Stimulated activated CD8-positive, alpha-beta memory T cell treated with anti-CD3 and anti-CD28 coated beads, Interleukin-2, amount 100 ng/mL, for 1 hour (primary cell): ENCODE measurements at places on chromosomes 7 and 10.

GRCh38 chr7:50552139-50552538 is 13.1 kb downstream of the DDC start:
- no peak for DNase-seq

DNA sequence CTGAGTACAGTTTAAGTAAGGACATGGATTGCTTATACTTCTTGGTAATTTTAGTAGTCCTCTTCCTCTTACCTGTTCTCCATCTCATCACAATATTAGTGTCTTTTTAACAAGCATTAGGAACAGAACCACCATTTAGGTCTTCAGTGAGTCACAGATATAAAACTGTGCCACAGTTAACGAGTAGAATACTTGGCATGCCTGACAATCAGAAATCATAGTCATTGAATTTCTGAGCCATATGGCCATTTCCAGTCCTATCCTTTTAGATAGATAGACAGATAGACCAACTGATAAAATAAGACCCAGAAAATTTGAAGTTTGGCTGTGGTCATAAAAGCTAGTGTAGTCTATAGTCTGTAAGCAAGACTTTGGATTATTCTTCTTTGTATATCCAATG is 71.1 kb downstream of the GBF1 start:
- DNase-seq = no peak

- DNase-seq = no peak
These were observed 67.2 kb upstream of the AUTS2 start for GRCh38 chr7:69531050-69531449.

GRCh38 chr7:4641091-4641666 is 40.9 kb upstream of the FOXK1 start:
- no peak for DNase-seq

DNA sequence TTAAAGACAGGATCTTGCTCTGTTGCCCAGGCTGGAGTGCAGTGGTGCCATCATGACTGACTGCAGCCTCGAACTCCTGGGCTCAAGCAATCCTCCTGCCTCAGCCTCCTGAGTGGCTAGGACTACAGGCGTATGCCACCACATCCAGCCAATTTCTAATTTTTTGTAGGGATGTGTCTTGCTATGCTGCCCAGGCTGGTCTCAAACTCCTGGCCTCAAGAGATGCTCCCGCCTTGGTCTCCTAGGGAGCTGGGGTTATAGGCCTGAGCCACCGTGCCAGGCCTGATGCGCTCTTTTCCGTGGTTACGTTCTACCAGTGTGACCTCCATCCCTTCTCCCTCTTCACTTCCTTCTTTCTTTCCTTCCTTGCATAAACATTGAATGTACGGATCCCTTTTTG is 34.2 kb upstream of the IL15RA start:
- no peak for DNase-seq

DNA sequence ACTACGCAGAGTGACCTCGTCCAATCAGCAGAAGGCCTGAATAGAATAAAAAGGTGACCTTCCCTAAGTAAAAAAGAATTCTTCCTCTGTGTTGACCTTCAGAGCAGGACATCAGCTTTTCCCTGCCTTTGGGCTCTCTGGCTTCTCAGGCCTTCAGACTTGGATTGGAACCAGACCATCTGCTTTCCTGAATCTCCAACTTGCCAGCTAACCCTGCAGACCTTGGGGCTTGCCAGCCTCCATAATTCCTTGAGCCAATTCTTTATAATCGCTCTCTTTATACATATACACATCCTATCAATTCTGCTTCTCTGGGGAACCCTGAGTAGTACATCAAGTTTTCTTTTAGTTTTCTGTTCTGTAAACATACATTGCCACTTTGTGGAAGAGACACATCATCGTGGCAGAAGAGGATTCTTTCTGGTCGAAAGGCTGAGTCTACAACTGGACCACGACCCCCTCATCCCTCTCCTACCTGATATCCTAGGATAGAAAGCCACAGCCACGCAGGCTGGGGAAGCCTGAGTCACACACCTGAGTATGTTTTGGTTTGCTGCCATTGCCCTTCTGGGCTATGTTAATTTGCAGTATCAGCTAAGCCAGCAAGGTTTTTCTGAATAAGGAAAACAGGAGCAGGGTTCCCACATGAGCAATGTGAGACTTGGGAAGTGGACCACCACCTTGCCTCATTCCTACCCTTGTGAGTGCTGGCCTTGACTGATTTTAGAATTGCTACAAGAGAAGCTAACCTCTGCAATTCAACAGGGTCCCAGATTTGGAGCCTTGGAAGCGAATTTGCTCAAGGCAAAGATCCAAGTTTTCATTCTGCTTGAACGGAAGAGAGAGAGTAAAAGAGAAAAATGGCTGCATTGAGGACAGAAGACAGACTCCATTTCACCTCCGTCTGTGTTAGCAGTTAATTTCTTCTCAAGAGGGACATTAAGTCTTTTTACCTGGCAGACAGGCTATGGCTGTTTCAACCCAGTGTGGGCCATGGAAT is 445.2 kb upstream of the FZD8 start:
- DNase-seq = no peak

DNA sequence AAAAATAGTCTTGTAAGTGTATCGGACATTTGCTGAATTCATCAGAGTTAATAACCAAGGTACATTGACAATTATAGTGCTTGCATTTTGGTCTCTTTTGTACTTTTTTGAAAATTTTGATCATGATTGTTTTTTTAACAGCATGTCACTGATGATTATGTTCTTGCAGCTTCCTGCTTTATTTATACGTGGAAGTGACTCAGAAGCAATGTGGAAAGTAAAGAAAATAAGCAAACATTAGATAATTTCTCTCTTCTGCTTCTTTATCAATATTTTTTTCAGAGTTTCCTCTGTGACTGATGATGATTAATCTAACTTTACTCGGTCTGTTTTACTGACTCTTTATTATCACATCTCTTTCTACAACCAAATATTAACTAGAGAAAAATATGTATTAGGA is 1351.9 kb downstream of the REEP3 start:
- no peak for DNase-seq

DNA sequence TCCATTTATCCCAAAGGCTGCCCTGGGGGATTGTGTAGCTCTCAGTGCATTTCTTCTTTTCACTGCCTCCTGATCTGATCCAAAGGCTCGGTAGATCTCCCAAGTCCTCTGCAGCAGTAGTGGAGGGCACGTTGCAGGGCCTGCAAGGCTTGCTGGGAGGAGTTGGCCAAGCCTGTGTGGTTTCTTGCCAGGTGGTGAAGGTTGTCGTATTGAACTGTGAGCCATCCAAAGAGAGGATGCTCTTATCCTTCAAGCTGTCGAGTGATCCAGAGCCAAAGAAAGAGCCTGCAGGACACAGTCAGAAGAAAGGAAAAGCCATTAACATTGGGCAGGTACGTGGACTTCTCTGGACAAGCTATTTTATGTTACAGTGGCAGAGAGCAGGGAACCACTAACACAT is 21.2 kb downstream of the PDCD11 start:
- no peak for DNase-seq

- no peak for DNase-seq
These were observed 25.1 kb upstream of the AOAH start for GRCh38 chr7:36749282-36749960.

GRCh38 chr10:37774351-37774750 is 83.1 kb downstream of the ZNF248 start:
- no peak for DNase-seq

- no peak for DNase-seq
These were observed 143.4 kb downstream of the VPS50 start for GRCh38 chr7:93375603-93376002.

DNA sequence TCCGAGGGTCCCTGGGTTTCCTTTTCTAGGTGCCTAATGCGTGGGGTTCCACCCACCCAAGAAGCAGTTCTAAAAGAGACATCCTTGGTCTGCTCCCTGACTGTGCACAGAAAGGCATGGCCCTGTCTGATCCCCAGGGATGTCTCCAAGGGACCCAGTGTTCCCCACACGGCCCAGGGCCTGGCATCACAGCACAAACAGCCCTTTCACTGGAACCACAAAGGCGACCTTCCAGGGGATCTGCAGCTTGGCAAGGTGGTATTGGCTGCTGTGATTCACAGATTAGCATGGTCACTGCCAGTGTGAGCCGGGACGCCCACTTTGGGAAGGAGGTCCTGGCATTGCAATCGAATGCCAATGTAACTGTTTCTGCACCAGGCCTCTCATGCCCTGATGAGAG is 6.4 kb downstream of the KCNMA1 start:
- DNase-seq = no peak

- DNase-seq = no peak
These were observed 166.1 kb downstream of the GRK5 start for GRCh38 chr10:119373294-119374102.
